Stimulated activated CD4-positive, alpha-beta T cell treated with anti-CD3 and anti-CD28 coated beads, Interleukin-15, amount 100 ng/mL, for 1 hour (primary cell): ENCODE measurements at places on chromosomes 2 and 18.
A peak's percentile ranks its signal among the peaks of the same experiment; 100 is the strongest.

GRCh38 chr2:38512211-38512610, 90.5 kb downstream of the HNRNPLL start:
- no peak for DNase-seq

- no peak for DNase-seq
These were observed 1.5 kb downstream of the LBX2 start for GRCh38 chr2:74497777-74498499.

GRCh38 chr2:17136877-17137276, 381.4 kb downstream of the RAD51AP2 start:
- DNase-seq: no peak

GRCh38 chr2:85398426-85399182, 11.6 kb downstream of the CAPG start:
- DNase-seq: no peak

DNA sequence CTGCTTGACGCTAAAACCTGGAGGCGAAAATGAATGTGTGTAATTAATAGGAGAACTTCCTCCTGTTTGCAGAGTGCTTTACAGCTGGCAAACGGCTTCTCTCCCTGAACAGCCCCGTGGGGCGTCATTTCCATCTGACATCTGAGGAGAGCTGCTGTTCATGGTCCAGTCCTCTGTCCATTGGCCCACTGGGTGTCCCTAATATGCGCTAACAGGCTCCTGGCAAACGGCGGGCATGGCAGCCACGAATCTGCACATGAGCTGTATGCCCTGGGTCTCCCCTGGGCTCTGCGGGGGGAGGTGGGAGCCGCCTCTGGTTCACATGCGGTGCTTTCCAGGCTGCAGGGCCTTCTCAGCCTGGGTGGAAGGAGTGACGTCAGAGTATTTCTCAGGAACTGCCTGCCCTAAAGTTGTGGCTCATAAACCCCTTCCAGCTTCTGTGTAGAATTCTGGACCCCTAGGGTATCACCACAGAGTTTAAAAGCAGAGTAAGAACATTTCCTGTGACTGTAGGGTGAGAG, 73.2 kb downstream of the LRRFIP1 start:
- DNase-seq: peak; percentile 60

DNA sequence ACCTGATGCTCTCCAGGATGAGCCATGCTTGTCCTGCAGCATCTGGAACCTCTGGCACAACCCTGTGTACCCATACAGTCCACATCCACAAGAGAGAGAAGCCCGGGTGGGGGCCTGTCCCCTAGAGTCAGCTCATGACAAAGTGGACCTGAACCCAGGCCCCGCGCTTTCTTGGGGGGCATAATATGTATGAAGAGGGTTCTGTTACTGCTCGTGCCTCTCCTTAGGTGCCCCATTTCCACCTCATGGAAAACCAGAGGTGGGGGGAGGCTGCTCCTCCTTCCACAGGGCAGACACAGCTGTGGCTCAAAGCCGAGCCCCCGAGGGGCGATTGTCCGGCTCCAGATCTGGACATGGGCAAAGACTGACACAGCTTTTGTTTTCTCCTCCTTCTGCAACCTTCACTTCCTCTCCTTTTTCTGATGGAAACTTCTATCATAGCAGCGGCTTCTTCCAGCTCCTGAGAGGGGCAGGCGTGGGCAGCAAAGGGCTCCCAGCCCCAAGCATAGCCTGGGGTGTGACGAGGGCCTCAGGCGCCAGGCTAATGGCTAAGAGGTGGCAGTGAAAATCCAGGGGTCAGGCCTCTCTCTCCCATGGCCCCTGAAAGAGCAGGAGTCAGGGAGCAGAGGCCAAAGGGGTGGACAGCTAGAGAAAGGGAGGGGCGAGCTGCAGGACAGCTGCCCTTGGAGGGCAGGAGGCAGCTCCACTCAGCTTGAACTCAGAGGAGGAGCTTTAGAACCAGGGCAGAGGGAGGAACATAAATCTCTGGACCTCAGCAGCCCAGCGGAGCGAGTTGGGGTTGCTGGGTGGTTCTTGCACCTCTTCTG, 155.5 kb downstream of the ZFP36L2 start:
- DNase-seq: no peak

- no peak for DNase-seq
These were observed 75.6 kb upstream of the FZD5 start for GRCh38 chr2:207845202-207845864.

- no peak for DNase-seq
These were observed 136.5 kb downstream of the COPS8 start for GRCh38 chr2:237222178-237222577.

- no peak for DNase-seq
These were observed 206.6 kb downstream of the HAUS1 start for GRCh38 chr18:46310675-46311345.

- DNase-seq: no peak
These were observed 51.8 kb downstream of the USP34 start for GRCh38 chr2:61419129-61419528.

GRCh38 chr2:108029912-108030311, 43.6 kb downstream of the SLC5A7 start:
- DNase-seq: no peak

GRCh38 chr18:66792466-66792865, 188.6 kb upstream of the CDH19 start:
- DNase-seq: no peak

GRCh38 chr2:29751390-29751789, 170.0 kb downstream of the ALK start:
- DNase-seq: no peak
